ENCODE measurements at places on chromosomes 6 and 20.

DNA sequence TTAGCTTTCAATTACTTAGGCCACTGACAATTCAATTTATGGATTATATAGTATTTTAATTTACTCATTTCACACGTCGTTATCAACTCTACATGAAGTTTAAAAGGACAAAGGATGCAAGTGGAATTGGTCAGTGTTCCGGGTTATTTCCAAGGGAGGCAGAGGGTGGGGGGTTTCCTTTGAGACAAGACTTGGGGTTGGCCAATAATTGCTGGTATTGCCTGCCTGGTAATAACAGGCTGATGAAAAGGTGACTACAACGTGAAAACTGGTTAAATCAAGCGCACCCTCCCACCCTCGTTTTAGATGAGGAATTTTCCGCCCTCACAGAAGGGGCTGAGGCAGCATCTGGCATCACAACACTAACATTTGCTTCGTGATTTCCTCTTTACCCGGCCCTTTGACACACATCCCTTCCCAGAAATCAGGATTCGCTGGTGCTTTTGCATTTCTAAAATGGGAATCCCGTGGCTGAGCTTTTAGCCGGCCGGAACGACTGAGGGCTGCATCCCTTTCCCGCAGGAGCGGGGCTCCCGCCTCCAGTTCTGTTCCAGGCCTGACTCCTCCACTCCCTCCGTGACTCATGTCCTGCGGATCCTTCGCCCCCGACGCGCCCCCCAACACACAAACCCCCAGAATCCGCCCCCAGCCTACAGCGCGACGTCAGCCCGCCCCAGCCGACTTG, 999 bp upstream of the PIM1 start:
- DNase-seq: peak; percentile 57

DNA sequence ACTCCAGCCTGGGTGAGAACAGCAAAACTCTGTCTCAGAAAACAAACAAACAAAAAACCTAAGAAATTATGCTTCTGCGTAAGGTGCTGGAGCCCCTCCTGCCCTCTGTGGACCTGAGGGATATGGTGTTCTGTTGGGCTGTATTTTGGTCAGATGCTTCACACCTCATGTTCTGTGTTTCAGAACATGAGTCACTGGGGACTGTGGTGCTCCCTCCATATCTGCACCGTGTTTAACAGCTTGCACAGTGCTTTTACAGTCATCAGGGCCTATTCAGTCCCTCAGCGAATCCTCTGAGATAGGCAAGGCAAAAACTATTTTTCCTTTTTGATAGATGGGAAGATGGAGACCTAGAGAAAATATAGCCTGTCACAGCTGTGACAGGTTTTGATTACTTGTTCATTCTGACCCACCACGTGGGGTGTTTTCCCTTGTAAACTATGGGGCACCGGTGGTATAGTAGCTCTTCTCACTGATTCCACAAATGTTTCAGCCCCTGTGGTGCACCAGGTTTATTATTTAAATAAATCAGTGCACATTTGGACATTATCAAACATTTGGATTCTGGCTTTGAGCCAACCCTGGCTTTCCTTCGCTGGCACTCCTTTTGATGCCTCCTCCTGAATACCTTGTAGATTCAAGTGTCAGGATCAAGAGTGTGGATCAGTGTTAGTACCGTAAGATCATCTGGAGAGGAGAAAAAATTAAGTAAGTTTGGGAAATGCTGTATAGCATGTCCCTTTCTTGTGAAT, 9.6 kb downstream of the TTPAL start:
- no peak for DNase-seq

- peak; percentile 33 for DNase-seq
Observed at GRCh38 chr6:106165885-106166485, 79.8 kb downstream of the PRDM1 start.

DNA sequence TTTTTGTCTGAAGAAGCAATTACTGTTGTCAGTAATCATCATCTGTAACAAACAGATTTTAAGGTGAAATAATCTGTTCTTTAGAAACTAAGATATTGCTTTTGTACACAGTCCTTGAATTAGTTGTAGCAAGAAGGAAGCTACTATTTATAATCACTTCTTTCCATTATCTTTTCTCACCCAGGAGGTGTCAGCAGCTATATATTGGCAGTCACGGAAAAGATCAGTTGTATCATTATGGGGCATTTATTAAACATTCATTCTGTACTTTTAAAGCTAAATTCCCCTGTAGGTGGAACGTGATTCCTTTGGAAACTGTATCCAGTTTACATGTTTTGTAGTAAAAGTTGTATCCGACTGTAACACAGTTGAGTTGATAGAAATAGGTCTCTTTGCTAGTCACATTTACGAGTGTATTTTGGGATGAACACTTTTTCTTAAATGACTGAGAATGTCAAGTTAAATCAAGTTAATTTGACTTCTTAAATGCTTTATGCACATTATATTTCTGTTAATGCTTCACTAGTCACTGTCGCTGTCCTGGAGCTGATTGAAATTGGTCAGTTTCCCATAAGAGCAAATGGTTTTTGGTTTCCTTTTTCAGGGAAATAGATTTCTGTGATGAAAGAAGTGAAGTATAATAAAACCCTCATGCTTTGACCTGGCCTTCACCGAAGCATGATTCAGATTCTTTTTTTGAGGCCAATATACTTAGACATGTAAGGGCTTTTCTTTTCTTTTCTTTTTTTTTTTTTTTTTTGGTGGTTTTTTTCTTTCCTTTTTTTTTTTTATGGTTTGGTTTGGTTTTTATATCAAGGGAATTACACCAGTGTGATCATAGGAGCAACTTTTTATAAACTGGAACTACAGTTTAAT, 5.1 kb downstream of the QKI start:
- DNase-seq: no peak

- DNase-seq: peak; percentile 39
Observed at GRCh38 chr6:43860285-43860684, 90.3 kb downstream of the VEGFA start.

DNA sequence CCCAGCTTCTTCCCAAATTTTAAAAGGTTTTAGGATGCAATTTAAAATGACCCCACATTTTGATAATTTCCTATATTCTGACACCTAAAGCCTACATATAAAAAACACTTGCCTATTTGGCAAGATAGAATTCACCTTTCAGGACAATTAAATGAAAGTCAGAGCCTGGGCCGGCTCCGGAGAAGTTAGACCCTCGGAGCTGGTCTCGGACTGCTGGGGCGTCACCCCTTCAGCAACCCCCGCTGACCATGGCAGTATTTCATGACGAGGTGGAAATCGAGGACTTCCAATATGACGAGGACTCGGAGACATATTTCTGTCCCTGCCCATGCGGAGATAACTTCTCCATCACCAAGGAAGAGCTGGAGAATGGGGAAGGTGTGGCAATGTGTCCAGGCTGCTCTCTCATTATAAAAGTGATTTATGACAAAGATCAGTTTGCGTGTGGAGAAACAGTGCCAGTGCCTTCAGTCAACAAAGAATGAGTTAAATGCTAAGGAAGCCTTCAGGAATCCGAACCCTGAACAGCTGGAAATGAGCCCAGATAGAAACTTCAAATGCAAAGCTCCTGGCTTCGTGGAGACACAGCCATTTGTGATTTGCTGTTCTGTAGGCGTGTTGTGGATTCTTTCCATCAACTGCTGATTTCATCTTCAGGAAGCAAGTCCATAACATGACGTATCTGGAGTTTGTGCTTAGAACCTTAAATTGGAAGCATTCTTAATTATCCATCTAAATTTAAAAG, 16.0 kb downstream of the TCFL5 start:
- DNase-seq: no peak

DNA sequence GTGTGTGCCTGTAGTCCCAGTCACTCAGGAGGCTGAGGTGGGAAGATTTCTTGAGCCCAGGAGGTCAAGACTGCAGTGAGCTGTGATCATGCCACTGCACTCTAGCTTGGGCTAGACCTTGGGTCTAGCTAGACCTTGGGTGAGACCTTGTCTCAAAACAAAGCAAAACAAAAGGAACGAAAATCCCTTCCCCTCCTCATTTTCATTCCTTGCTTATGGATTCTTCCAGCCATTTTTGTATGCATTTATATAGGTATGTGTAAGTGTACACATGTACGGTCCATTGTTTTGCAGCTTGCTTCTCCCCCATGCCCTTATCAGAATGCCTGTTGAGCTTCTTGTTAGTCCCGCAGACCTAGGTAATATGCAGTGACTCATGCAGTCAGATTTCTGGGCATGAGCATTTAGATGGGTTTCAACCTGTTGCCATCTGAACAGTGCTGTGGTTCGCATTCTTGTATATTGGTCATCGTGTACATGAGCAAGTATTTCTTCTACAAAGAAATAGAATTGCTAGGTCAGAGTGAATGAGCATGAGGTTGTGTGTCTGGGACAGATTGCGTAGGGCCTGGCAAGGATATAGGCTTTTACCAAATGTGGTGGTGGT, 73.2 kb downstream of the ATRN start:
- DNase-seq: no peak

GRCh38 chr6:108937170-108937569, 88.9 kb downstream of the ARMC2 start:
- DNase-seq: no peak

DNA sequence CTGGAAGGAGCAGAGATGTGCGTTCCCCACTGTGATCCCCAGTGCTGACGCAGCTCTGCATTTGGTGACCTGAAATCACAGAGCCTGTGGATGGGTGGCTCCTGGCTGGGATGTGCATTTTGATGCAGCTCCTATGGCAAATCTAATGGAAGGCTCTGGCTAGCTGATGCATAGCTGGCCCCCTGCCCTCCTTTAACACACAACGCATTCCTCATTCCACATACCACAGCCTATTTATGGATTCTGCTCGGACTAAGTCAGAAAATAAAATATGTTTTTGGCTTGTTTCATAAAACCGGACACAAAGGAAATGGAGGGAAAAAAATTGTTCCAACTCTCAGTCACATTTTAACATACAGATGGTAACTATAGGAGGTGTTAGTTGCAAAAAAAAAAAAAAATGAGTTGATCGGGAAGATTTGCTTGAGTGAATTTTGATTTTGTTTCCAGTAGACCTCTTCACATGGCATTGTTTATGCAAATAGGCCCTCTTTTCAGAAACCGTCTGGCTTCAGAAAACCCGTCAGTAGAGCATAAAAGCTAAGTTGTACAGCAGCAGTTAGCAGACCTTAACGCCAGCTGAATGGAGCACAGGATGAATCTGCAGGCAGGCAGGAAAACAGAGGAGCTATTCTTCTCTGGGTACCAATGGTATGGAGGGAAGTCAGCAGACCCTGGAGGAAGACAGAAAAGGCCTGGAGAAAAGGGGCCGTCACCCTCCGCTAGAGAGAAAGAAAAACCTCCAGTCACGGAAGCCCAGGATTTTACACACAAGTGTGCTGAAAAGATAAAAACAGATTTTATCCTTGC, 215.4 kb downstream of the HDGFL1 start:
- DNase-seq: peak; percentile 51

GRCh38 chr20:4812641-4813075, 90.9 kb downstream of the PRND start:
- no peak for DNase-seq

- DNase-seq: no peak
Observed at GRCh38 chr20:43863330-43863729, 51.3 kb upstream of the TOX2 start.

- DNase-seq: no peak
Observed at GRCh38 chr6:142008016-142008735, 124.5 kb upstream of the GJE1 start.

DNA sequence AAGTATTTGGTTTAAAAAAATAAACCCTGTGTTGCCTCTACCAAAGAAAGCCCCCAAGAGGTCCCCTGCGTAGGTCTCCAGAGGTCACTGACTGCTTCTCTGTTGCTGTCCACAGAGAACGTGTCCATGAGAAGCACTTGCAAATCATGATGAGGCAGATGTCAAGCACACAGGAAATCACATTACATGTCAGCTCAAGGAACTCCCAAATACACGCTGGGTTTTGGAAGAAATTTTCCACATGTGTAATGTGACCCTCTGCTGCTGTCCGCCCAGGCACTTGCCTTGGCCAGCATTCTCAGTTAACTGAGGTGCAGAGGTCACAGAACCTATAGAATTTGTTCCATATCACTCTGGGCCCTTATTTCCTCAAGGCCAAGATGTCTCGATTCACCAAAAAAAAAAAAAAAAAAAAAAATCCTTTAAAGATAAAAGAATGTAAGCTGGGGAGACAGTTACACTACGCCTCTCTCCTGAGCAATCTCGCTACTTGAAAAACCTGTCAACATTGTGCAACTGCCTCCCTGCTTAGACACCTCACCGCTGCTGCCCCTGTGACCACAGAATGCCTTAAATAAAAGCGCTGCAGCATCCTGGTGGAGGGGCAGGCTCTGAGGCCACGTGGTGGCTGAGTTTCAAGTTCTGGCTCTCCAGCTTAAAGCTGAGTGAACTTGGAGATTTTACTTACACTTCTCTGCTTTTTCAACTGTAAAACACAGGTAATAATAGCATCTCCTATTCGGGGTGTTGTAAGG, 42.3 kb downstream of the SLC22A23 start:
- no peak for DNase-seq

DNA sequence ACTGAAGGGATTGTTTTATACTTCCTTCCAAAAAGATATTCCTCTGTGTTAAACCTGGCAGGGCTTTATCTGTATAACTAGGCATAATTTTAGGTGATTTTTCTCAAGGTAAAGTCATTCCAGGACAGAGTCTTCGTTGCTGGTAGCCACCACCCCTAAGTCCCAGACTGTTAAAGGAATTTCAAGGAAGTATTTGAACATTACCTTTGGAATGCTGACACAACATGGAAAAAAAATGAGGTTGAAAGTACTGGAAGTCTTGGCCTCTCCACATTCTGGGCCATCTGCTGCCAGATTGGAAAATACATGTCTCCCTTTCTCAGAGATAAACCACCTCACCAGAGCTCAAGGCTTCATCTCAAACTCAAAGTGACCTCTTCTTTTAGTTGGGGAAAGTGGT, 27.0 kb upstream of the ETV7 start:
- no peak for DNase-seq

- DNase-seq: no peak
Observed at GRCh38 chr6:44228031-44228430, 4.6 kb downstream of the SLC29A1 start.

GRCh38 chr6:24614043-24614420, 32.0 kb downstream of the KIAA0319 start:
- no peak for DNase-seq

GRCh38 chr6:22108199-22108598, 188.6 kb downstream of the PRL start:
- DNase-seq: no peak

DNA sequence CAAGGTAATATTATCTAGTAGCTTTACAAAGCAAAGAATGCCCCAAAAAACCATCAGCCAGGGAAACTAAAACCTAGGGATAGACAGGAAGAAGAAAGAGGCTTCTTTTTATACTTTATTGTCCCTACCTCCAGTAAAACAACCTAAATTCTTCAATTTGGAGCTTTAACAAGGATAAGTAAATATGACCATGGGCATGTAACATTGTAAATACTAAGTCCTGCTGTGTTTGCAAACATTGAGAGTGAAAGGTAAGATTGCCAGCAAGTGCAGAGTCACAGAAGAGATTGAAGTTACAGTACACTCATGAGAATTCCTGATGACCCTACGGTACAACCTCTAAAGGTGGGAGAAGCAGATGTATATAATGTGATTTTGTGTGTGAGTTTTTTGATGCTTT, 117.2 kb downstream of the FOXO3 start:
- DNase-seq: no peak

- no peak for DNase-seq
Observed at GRCh38 chr6:6655805-6656251, 67.3 kb downstream of the LY86 start.

All from NCI-H345 (cell line).